ENCODE measurements at places on chromosomes 7 and 10. TPM values are rescaled to one million over a fixed set of nuclear protein-coding genes. Genes with fewer than 3 reads are reported as not detected.

GRCh38 chr7:26688388-26688787 lies 176.0 kb downstream of the SKAP2 start:
- H3K4me3 ChIP-seq: no peak overlapping the region
- H3K27ac ChIP-seq: no peak overlapping the region
- peaks cover 10% of the 10 kb centered on the region for H3K36me3 ChIP-seq
- H3K27me3 ChIP-seq: no peaks in the 10 kb centered on the region

The PKD2L1 gene
- not detected for total RNA-seq

- no peaks in the 10 kb centered on the region for H3K27me3 ChIP-seq
- H3K4me3 ChIP-seq: no peak overlapping the region
- no peak for DNase-seq
- H3K4me1 ChIP-seq: no peaks in the 10 kb centered on the region
- no peaks in the 10 kb centered on the region for H3K36me3 ChIP-seq
Observed at GRCh38 chr7:54179321-54180029, 362.7 kb upstream of the VSTM2A start.

DNA sequence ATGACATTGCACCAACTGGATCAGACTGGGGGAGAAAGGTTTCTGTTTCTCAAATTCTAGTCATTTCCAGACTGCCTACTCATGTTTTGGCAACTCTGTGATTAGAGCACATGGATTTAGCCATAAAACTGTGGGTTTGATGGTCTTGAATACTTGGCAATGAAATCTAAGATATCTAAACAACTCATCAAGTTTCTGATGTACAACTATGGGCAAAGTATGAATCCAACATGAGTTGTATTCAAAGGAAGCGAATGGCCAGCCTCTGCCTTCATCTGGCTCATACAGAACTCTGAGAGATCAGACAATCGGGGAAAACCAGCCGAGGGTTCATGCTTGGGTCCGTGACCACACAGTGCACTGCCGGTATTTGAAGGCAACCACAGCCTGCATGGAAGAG lies 144.3 kb downstream of the ADAM12 start:
- H3K4me1 ChIP-seq: no peaks in the 10 kb centered on the region
- no peaks in the 10 kb centered on the region for H3K27me3 ChIP-seq
- no peaks in the 10 kb centered on the region for H3K36me3 ChIP-seq
- no peak for DNase-seq
- no peak overlapping the region for H3K27ac ChIP-seq

DNA sequence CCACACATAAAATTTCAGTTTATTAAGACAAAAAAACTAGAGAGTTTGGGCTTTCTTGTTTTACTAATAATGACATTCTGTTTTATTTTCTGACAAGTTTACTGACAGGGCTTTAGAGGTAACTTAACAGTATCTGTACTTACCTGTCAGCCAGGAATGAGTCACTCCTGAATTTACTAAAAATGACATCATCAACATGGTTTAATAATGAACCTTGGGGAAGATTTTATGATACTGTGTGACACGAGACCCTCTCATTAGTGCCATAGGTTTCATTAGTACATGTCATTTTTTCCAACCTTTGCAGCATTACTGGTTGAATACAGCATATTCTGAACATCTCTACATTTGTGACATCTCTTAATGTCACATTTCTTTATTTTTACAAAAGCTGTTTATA lies 131.1 kb downstream of the KCND2 start:
- H3K27ac ChIP-seq: no peak overlapping the region
- no peaks in the 10 kb centered on the region for H3K36me3 ChIP-seq
- no peaks in the 10 kb centered on the region for H3K27me3 ChIP-seq
- H3K4me1 ChIP-seq: no peaks in the 10 kb centered on the region
- no peak for DNase-seq
- H3K4me3 ChIP-seq: no peak overlapping the region

DNA sequence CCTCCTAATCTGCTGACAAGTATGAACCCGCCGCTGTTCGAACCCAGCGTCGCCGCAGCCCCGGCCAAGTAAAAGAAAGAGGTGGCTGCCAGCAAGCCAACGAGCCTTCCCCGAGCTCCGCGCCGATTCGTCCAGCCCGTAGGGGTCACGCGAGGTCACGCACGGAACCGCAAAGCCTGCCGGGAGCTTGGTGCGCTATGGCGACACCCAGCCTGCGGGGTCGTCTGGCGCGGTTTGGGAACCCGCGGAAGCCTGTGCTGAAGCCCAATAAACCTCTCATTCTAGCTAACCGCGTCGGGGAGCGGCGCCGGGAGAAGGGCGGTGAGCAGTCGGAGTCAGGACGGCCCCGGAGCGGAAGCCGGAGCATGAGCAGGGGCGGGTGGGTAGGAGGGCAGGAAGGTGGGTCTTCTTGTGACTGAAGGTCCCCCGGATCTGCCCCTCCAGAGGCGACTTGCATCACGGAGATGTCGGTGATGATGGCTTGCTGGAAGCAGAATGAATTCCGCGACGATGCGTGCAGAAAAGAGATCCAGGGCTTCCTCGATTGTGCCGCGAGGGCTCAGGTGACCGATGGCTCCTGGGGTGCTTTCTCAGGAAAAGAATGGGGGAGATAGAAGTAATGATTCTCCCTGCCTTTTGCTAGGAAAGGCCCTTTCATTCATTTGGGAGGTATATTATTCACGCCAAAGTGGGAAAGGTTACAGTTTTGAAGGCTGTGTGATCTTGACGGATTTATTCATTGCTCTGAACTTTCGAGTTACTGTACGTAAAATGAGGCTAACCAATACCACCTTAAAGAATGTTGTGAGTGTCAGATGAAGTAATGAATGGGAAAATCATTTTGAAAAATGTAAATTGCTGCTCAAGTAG lies at the start of gene CHCHD1:
Gene CHCHD1, plus strand, starts transcription at position 170 of the 870 bp plus-strand sequence. Its CDS starts 28 bp downstream, at position 198.
- H3K27ac ChIP-seq: peak within 1 kb of the TSS; percentile 98
- peak within 1 kb of the TSS; percentile 99 for H3K4me3 ChIP-seq
- peak; percentile 86 for DNase-seq
- peaks cover 33% of the 10 kb centered on the region for H3K36me3 ChIP-seq

The GSTO2 gene
- 0.91 TPM for total RNA-seq

The SPAM1 gene
- not detected for total RNA-seq

GRCh38 chr7:41219276-41219675 lies 483.6 kb downstream of the INHBA start:
- no peak overlapping the region for H3K4me3 ChIP-seq
- H3K27ac ChIP-seq: no peak overlapping the region
- DNase-seq: no peak
- no peaks in the 10 kb centered on the region for H3K36me3 ChIP-seq
- H3K4me1 ChIP-seq: no peaks in the 10 kb centered on the region
